NCI-H2081 treated with DMSO at 0.1 percent for 48 hours (cell line): ENCODE measurements at places on chromosomes 6 and 20.
A peak's percentile ranks its signal among the peaks of the same experiment; 100 is the strongest.

DNA sequence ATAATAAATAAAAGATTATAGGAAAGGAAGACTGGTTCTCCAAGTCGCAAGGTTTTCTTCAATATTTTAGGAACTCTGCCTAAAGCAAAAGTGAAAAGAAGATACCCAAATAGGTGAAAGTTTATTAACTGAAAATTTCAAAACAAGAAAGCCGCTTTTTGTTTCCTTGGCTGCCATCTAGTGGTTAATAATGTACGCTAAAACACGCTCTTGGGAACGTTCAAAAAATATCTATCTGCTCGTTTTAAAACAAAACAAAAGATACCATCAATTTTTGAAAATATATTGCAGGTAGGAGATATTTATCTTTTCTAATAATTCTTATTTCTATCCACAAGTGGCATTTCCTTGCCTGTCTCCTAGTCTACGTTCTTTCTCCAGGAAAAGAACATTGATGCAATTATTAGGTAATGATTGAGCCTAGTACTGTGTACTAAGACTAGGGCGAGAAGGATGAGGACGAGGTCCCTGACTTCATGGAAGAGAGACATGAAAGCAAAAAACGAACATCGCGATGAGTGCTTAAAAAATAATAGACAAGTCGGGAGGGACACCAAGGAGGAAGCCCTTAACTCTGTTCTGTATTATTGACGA is 97.2 kb downstream of the SPTLC3 start:
- DNase-seq = peak; percentile 1

- no peak for DNase-seq
Measured at GRCh38 chr6:163735076-163735475, 320.6 kb downstream of the QKI start.

DNA sequence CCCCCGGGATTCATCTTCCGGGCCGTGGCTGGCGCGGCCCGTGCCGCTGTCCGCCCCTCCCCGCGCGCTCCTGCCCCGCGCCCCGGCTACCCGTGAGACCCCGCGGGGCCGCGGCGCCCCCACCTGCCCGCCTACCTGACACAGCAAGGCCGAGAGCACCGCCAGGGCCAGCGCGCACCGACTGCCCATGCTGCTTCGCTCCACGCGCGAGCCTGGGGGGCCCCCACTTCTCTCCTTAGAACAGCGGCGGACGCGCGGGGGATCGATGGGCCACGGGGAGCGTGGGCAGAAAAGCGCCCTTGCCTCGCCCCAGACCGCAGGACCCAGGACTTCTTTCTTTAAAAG is 955 bp downstream of the DLL1 start:
- DNase-seq = no peak

GRCh38 chr6:169990095-169991030 is 238.9 kb downstream of the ERMARD start:
- no peak for DNase-seq

- no peak for DNase-seq
Measured at GRCh38 chr20:58523072-58523970, 8.1 kb upstream of the APCDD1L start.
